ENCODE measurements at places on chromosomes 5 and 9.

GRCh38 chr5:126115059-126115629 lies 308.1 kb upstream of the GRAMD2B start:
- no peak for DNase-seq

DNA sequence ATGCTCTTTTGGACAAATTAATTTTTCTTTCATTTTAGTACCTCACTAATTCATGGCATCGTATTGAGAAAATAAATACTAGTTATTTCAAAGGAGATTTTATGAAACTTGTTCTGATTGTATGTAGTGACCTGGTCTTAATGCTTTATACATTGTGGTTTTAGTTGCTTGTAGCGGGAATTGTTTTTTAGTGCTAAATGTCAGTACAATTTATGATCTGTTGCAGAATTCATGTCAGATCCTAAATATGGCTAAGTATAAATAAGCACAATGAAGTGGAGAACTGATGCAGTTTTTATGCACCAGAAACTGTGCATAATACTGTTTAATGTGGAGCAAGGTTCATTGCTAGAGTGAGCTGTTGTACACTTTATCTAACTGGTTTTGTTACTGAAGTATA lies 308.8 kb downstream of the PJA2 start:
- DNase-seq = no peak

DNA sequence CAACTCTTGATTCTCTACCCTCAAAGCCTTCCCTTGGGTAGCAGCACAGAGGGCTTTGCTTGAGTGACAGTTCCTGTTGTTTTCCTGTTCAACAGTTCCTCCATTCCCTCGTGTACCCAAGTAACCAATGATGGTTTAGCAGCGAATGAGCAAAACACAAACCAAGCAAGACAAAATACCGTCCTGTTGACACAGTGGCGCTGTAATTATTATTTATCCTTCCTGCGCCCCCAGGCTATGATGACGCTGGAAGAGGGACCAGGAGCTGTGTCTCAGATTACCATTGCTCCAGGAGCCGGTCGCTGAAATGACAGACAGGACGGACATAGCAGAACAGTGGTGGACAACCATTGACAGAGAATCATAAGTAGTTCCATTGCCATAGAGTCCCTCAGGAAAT lies 154.8 kb downstream of the GADD45G start:
- no peak for DNase-seq

GRCh38 chr5:56088431-56088949 lies 93.7 kb upstream of the IL6ST start:
- DNase-seq = no peak

DNA sequence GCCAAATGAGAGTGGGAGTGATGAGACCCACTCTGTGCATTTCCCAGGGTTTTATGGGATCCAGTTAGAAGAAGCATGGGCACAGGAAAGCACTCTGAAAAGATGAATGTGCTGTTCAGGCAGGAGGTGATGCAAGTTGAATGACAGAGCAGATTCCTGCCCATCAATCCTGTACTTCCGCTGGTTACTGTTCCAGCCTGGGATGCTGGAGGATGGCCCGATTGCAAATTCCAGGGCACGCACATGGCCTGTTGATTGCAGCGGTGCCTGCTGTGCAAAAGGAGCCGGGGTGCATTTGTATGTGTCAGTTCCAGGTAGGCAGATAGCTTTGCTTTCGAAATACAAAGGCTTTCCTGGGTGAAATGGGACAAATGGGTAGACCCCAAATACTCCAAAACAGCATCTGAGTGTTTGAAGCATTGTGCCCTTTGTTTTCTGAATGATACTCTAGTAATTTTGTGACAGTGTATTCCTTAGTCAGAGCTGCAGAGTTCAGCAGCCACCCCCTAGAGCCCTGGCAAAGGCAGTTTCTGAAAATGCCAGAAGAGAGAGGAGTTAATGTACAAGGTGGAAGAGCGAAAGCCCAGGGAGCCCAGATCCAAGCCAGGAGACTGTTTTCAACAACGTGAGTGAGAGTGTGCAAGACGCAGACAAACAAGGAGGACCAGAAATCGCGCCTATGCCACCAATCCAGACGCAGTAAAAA lies 454.2 kb upstream of the CLINT1 start:
- DNase-seq = peak; percentile 14

DNA sequence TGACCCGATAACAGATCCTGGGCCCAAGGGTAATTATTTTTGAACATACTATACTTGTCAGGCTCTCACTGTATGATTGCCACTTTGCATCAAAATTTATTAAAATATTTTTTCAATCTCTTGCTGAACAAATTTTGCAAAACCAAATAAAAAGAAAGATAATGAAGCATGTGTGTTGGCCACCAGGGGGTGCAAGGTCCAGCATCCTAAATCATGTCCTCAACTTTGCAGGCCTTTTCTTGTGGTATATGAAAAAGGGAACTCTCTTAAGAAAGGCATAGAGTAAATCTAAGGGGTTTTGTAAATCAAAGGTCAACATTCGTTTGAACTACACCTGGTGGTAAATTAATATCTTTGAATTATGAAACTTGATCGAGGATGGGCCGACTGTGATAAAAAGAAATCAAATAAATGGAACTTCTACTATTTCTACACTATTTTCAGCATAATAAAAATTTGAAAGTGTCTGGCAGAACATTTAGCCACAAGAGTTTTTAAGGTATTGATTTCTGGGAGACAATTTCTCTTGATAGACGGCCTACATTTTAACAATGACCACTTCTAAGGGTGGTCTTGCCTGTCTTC lies 676.5 kb downstream of the DMRTA1 start:
- DNase-seq = peak; percentile 14

DNA sequence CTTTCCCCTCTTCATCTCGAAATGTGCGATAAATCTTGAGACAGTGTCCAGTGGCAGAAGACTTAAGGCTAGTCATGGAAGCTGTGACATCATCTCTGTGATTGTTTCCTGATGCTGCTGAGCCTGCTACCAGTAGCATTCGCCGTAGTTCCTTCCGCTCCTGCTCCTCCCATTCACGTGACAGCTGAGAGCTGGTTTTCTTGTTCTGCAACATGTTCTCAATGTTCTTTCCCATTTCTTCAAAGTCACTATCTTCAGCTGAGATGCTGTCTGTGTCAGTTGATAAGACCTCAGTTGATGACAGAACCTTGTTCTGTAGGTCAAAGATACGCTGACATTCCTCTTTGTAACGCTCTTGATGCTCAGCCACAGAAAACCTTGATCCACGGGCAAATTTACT lies 3.5 kb downstream of the TAF1L start:
- DNase-seq = no peak

GRCh38 chr5:955886-956761 lies 52.5 kb upstream of the NKD2 start:
- DNase-seq = no peak

GRCh38 chr5:118111956-118112355 lies 876.4 kb downstream of the DTWD2 start:
- DNase-seq = no peak
